ENCODE measurements at places on chromosomes 3 and 15.

DNA sequence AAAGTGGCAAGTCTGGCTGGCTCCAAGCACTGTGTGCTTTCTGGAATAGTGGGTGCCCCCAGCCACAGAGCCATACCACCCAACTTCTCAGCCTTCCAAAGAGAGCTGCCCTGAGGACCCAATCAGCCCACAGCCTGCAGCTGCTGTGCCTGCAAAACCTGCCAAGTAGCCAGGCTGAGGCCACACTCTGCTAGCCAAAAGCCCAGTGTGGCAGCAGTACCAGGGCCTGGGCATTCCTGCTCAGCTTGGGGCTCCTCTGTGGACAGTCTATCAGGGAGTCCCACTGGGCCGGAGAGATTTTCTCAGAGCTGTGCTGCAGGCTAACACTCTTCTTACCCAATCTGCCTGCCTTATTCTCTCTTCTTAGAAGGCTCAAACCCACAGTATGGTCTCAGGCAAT is 136.5 kb downstream of the TPRA1 start:
- DNase-seq, result peak; percentile 66

DNA sequence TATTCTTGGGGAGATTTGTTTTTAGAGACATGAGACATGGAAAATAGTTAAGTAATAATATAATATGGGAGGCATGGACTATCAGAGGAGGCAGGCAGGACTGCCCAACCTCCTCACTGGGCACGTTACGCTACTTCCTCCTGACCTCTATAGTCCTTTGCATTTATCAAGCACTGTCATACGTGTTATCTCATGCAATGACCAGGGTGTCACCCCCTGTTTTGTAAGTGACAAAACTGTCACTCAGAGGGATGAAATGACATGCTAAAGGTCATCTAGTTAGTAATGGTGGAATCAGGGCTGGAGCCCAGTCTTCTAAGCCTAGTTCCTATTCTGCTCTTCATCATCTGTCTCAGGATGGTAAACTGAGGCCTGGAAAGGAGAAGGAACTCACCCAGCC is 66.7 kb downstream of the ST6GAL1 start:
- no peak for DNase-seq

GRCh38 chr15:51024735-51025453 is 69.8 kb downstream of the TNFAIP8L3 start:
- no peak for DNase-seq

DNA sequence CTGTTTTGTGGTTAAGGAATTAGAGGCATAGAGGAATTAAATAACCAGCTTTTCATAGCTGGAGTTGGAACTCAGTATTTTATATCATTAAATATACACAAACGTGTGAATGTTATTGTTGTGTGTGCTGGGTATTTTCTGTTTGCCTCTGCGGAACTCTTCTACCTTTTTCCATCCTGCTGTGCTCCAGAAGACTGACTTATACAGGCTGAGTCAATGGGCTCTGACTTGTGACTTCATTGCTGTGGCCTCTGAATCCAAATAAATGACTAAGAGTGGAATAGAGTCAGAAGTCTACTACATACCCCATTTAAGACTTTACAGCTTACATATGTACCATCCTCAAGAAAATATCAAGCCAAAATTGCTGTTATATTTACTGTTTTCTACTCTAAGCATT is 17.6 kb downstream of the ARIH1 start:
- no peak for DNase-seq

DNA sequence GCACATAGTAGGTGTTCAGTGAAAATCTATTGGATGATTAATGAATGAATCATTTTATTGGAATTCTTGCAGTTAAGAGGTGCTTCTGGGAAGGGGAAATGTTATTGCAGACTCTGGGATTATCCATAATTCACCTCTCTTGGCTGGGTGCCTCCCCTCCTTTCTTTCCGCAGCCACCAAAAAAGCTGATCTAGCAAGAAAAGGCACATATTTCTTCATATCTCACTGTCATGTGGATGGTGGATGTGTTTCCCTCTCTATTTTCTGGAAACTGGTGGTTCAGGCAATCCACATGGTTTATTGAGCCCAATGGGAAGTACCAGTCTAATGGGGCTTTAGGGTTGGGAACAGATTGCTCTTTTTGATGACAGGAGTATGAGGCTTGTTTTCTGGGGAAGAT is 151.1 kb upstream of the ROPN1 start:
- DNase-seq, result no peak

DNA sequence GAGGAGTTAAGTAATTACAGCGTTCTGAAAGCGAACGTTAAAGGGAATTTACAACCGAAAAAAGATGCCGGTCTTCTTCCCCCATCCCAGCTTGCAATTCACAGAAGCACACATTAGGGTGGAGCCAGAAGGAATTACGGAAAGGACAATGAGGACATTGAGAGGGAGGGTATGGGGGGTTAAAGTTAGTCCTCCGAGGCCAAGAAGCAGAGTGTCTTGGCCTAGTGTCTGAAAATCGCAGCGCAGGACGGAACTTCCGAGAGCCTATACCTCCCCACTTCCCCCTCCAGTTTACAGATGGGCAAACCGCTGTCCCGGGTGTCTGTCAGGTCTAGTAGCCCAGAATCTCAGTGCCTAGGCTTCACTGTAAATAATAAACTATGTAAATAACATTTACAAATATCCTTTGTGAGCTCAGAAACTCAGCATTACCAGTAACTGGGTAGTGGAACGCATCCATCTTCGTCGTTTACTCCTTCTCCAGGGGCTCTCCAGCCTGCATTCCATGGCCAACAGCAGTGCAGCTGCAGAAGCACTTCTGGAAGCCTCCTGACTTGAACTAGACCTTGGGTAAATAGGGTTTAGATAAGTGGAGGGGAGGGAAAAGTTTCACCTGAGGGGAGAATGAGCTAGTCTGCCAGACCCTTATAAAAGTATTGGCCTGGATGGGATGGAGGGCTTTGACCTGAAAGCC is 922 bp downstream of the ADPRH start:
- DNase-seq, result no peak

DNA sequence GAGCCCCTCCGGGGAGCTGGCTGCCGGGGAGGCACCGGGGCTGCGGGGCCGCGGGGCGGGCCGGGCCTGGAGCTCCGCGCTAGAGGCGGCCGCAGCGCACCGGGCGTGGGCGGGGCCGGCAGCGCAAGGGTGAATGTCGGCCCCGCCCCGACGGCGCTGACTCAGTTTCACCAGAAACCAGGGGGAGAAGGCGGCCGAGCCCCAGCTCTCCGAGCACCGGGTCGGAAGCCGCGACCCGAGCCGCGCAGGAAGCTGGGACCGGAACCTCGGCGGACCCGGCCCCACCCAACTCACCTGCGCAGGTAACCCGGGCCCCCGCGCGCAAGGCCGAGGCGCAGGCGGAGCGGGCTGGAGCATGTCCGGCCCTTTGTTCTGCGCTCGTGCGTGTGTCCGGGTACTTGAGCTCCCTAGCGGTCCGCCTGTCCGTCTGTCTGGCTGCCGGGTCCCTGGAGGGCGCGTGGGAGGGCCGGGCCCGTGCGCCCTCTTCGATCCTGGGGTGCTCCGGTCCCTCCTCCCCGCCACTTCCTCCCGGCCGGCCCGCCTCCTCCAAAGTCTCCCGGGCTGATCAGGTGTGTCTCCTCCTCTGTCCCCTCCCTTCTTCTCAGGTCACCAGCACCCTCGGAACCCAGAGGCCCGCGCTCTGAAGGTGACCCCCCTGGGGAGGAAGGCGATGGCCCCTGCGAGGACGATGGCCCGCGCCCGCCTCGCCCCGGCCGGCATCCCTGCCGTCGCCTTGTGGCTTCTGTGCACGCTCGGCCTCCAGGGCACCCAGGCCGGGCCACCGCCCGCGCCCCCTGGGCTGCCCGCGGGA is at the start of gene SPINT1:
TSS of gene SPINT1 (plus strand) at position 164 of the 811 bp plus-strand sequence. CDS start at position 671, 507 bp downstream.
- no peak for DNase-seq

- DNase-seq, result no peak
Measured at GRCh38 chr15:89335298-89336041, 846 bp upstream of the POLG start.

- no peak for DNase-seq
Measured at GRCh38 chr3:197426121-197426566, 127.7 kb upstream of the DLG1 start.

DNA sequence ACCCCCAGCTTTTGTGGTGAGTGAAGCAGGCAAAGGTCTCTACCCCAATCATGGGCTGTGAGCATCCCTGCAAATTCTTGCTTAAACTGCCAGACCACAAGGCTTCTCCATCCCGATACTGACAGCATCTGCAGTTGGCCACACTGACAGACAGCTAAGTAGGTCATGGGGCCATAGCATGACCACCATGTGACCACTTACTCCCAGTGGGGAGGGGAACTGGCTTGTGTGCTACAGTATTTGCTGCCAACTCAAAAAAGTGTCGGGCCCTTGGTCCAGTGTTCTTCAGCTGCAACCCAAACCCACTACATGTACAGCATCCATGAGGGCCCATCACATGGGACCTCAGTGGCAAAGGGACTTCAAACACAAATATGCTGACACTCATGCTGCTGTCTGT is 103.4 kb downstream of the SEC22A start:
- DNase-seq, result no peak

DNA sequence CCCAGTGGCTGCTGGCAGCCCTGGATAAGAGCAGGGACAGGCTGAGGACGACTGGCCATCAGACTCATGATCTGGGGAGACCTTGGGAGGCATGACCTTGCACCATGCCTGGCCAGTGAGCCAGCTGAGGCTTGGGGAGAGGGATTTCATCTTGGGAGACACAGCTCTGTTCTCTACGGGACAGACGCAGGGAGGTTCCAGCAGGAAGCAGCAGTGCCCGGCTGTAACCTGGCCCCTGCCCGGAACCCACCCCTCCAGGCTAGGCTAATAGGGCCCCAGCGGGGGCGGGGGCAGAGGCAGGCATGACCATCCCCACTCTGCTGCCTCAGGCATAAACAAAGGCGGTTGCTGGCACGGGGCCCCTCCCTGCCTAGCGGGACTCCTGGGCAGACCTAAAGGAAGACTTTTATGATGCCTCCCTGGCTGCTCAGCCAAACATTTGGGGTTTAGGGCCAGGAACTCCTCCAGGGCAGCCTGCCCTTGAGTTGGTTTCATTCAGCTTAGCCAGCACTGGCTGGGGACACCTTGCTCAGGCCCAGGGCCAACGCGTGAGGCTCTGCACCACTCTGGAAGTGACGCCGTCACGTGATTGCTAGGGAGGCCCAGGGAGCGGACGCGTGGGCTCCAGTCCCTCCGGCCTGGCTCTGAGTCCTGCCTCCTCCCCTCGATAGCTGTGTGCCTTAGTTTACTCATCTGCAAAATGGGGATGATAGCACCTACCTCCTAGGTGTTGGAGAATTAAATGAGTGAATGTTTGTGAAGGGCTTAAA is 27.6 kb downstream of the HDAC11 start:
- no peak for DNase-seq

- no peak for DNase-seq
Measured at GRCh38 chr3:169602482-169602881, 61.0 kb downstream of the MECOM start.

DNA sequence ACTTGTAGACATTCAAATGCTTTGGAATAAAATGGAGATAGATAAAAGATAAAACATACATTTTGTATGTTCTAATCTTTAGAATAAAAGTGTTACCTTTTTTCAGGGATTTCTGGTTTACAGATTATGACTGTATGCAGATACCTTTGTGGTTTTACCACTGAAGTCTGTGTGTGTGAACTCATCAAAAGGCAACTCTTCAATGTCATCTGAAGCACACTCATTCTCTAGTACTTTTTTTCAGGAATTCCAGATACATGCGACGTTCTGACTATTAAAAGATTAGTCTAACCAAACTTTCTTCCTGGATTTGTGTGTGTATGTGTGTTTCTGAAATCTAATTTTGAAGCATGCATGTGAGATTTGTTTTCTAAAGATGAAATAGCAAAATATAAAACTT is 188.6 kb downstream of the NLGN1 start:
- no peak for DNase-seq

- no peak for DNase-seq
Measured at GRCh38 chr3:195337747-195338146, 66.8 kb upstream of the XXYLT1 start.

DNA sequence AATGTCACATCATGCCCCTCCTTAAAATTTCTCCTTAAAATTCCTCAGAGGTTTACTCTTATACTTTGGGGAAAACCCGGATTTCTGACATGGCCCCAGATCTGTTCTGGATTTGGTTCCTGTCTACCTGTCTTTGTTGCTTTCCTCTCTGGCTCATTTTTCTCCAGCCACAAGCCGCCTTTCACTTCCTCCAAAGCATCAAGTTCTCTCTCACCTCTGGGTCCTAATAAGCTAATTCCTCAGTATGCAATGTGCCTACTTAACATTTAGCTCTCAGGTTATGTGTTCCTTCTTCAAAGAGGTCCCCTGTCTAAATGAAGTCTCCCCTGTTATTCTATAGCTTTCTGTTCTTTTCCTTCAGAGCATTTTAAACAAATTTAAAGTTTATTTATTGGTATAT is 16.1 kb downstream of the HMG20A start:
- no peak for DNase-seq

GRCh38 chr15:64970698-64971097 is 19.0 kb downstream of the SPG21 start:
- DNase-seq, result no peak

GRCh38 chr3:179840985-179841384 is 188.1 kb downstream of the USP13 start:
- DNase-seq, result peak; percentile 70

DNA sequence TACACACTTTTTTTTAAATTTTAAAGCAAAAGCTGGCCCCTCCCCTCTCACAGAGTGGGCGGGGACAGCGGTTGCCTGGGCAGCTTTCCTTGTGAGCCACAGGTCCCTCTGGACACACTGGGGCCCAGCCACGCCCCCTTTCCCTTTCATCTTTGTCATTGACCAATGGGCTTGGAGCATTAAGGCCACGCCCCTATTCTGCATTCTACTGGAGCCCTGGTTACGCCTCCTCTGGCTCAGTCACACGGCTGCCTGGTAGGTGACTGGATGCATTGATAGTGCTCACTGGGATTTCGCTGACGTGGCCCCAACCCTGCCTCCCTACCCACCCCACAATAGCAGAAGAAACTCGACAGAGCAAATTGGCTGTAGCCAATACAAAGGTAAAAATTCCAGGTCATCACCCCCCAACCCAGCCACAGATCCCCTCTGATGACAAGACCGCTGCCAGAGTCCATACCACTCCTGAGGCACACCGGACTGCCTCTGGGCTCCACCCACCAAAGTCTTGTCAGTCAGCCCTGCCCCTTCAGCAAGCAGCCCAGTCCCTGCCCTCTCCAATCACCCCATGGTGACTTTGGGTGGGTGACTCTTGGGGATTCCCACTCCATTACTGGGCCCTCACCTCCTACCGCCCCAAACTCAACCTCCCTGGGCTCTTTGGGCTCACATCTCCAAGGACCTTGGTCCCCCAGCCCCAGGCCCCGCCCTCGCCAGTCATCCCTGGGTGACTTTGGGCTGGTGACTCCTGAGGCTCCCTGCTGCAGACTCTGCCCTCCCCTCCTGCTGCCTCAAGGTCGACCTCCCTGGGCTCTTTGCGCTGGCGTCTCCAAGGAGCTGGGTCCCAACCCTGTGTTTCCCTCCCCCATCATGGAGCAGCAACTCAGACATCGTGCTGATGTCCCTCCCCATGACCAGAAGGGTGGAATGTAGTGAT is 112.2 kb upstream of the FAN1 start:
- DNase-seq, result no peak

DNA sequence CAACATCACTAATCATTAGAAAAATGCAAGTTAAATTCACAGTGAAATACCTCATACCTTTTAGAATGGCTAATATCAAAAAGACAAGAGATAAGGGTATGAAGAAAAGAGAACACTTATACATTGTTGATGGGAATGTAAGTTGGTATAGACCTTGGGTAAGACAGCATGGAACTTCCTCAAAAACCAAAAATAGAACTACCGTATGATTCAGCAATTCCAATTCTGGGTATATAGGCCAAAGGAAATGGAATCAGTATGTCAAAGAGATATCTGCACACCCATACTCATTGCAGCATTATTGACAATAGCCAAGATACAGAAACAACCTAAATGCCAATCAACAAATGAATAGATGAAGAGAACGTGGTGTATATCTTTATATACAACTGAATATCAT is 166.8 kb upstream of the LRRN1 start:
- DNase-seq, result no peak
